ENCODE measurements at places on chromosomes 12 and 14. TPM values are rescaled to one million over a fixed set of nuclear protein-coding genes. Genes with fewer than 3 reads are reported as not detected.

Gene KIF5A
- total RNA-seq: 21.3 TPM

Gene COCH
- 20.6 TPM for total RNA-seq

DNA sequence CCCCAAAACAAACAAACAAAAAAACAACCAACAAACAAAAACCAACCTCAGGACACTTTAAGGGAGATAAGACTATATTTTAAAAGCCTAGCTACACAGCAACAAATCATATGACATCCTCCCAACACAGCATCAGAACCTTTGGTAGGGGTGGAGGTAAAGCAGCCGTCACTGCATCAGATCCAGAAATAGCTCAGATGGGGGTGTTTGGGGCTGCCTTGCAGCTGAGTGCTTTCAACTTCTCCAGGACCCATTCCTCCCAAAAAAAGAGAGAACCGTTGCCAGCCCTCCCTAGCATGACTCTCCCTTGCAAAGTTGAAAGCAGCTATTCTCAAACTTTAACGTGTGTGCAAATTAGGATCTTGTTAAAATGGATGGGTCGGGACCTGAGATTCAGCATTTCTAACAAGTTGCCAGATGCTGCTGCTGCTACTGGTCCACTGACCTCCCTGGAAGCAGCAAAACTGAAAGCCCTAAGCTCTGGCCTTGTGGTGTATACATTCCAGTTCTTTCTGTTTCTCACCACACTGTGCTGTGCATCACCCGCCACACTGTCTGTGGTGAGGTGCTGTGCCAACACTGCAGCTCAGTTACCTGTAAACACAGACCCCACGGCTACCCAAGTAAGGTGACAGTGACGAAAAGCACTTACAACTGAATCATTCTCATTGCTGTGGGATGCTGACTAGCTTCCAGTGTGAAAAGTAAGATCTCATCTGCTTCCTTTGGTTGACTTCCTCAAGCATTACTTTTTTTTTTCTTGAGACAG is 54.0 kb downstream of the SLC38A1 start:
- DNase-seq: no peak

GRCh38 chr12:1059162-1059561 is 68.1 kb downstream of the ERC1 start:
- DNase-seq: no peak

DNA sequence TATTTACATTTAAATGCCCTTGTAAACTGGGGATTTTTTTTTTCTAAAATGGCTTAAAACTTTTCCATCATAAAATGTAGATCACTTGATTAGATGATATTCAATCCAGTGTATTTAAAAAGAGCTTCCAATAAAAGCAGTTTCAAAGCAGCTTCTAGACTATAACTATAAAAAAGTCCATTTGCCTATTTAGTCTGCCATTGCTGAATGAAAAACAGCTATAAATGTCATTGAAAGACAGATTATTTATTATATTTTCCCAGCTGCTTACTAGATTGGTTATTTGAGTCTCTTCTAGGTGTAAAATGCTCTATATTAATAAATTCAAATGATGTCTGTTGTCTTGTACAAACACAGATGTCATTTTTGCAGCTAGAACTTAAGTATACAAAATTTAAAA is 414.8 kb downstream of the RMST start:
- no peak for DNase-seq

DNA sequence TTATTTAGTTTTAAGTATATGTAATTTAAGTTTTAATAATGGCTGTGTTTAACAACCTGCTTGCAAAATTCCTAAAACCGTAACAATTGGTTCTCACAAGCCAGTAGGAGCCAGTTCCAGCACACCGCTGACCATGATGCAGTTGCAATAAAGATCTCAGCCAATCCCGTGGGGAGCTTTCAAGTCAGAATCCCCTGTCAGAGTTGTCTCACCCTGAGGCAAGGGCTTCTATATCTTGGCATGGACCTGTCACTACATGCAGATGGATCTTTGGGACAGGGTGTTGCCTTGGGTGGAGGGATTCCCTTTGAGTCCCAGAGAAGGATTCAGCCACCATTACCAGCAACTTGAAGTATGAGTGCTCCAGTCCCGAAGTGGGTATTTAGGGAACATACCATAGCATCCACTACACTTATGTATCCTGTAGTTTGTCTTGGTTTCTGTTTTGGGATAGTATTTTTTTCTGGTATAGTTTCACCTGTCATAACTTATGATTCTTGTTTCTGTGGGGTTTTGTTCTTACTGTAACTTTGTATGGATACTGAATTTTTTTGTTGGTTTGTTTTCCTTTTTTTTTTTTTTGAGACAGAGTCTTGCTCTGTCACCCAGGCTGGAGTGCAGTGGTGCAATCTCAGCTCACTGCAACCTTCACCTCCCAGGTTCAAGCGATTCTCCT is 30.1 kb upstream of the LIMA1 start:
- DNase-seq: no peak

Measured in GM23338 (cell line).